ENCODE measurements at places on chromosomes 7 and 10.

- DNase-seq: no peak
Measured at GRCh38 chr7:18727115-18727870, 231.7 kb downstream of the HDAC9 start.

DNA sequence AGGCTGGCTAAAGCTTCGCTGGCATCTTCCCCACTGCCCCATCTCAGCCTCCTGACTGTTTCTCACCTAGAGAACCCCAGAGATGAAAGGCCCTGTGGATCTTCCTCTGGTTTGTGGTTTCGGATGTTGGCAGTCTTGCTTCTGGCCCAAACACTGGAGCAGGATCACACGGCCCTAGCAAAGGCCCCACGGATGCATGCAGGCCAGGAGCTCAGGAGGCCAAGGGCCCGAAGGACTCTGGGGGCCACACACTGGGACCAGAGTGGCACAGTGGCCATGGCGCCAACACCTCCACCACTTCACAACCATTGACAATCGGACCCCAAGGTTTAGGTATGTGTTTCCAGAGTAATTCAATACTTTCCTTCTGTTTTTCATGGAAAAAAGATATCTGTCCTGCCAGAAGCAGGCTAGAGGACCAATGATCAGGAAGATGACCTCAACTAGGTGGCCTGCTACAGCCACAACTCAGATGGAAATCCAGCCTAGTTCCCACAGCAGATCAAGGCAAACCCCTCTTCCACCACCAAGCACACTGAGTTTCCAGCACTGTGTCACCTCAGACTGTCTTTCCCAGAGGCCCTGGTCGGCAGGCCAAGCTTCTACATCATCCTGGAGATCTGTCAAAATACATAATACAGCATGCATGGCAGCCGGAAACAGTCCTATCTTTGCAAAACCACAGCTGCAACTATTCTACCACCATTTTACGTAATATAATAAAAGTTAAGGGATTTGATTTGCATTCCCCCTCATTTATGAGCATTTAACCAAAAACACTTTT, 53.0 kb downstream of the CTBP2 start:
- no peak for DNase-seq

DNA sequence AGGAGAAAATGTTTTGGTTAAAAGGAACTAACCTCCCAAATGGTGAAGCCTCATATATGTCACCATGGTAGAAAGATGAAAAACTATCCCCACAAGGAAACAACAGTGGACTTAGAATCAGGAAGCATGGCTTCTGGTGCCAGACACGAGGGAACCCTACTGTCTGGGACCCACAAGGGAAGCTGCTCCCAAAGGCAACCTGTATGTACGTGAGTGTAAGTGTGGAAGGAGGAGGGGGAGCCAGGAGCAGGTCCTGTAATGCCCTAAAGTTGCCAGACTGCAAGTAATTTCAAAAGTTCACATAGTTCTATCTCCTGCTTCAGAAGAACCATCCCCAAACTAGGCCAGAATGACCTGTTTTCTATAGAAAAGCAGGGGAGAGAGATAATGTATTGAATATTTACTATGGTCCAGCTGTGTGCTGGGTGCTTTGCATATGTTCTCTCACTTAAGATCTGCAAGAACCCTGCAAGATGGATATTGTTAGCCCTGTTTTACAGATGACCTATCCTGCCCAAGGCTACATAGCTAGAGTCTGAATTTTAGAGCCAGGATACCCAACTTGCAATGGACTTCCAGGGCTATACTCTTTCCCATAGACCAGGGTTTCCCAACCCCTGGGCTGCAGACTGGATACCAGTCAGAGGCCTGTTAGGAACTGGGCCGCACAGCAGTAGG, 19.2 kb downstream of the DUSP5 start:
- DNase-seq: no peak

GRCh38 chr10:70589762-70590654, 12.5 kb downstream of the PRF1 start:
- no peak for DNase-seq

DNA sequence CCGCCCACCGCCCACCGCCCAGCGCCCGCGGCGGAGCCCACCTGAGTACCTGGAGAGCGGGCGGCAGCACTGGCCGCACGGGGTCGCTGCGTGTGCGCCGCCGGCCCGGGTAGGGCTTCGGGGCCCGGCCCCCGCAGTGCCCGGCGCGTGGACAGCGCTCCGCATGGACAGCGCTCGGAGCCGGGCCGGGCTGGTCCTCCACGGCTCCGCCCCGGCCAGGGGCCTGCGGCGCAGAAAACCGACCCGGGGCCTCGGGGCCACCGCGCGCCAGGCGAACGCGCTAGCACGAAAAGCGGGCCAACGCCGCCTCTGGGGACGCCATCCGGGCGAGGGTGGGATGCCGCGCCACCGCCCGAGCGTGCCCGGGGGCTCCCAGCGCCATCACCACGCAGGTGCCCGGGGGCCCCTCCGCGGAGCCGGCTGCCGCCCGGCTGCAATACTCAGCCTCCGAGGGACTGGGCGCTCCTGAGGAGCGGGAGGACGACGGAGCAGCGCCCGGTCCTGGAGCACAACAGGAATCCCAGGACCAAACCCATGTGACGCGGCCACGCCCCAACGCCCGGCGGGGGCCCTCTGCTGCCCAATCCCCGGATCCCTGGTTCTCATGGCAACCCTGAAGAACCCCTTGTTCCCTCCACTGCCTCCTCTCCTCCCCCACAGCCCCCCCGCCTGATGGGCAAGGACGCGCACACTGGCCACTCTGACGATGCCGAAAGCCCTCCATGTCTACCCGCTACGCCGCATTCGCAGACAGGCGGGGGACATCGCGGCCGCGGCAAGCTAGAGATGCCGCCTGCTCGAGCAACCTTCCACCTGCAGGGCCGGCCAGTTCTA, at the start of gene GRB10:
GRB10 (minus strand) TSS at position 522 of the 834 bp plus-strand sequence. CDS start 50,574 bp downstream, outside the sequence.
- no peak for DNase-seq

- no peak for DNase-seq
Measured at GRCh38 chr7:8263048-8263447, 1.1 kb upstream of the ICA1 start.
